ENCODE measurements at places on chromosomes 3 and 15.

- no peak for DNase-seq
These were observed 109.5 kb downstream of the ROBO2 start for GRCh38 chr3:77149382-77149781.

GRCh38 chr3:51271172-51271571 is 113.9 kb upstream of the MANF start:
- no peak for DNase-seq

DNA sequence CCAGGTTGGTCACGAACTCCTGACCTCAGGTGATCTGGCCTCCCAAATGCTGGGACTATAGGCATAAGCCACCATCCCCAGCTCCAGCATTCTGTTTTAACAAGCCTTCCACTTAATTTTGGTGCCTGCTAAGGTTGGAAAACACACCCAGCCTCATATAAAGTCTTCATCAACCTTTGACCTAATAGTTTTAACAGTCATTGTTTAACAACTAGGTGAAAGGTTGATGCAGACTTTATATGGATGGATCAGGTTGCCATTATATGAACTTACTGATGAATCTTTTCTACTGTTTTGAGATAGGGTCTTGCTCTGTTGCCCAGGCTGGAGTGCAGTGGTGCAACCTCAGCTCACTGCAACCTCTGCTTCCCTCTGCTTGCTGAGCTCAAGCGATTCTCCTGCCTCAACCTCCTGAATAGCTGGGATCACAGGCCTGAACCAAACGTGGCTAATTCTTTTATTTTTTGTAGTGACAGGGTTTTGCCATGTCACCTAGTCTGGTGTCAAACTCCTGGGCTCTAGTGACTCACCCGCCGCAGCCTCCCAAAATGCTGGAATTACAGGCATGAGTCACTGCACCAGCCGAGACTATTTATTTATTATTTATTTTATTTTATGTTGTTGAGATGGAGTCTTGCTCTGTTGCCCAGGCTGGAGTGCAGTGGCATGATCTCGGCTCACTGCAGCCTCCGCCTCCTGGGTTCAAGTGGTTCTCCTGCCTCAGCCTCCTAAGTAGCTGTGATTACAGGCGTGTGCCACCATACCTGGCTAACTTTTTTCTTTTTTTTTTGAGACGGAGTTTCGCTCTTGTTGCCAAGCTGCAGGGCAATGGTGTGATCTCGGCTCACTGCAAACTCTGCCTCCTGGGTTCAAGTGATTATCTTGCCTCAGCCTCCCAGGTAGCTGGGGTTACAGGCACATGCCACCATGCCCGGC is 3.1 kb upstream of the RPAP1 start:
- DNase-seq = peak; percentile 74

- no peak for DNase-seq
These were observed 376.1 kb upstream of the CFAP20DC start for GRCh38 chr3:59425942-59426341.

- DNase-seq = no peak
These were observed 235.4 kb downstream of the XXYLT1 start for GRCh38 chr3:195035345-195036202.

GRCh38 chr3:14174483-14174882 is 3.9 kb downstream of the XPC start:
- no peak for DNase-seq

DNA sequence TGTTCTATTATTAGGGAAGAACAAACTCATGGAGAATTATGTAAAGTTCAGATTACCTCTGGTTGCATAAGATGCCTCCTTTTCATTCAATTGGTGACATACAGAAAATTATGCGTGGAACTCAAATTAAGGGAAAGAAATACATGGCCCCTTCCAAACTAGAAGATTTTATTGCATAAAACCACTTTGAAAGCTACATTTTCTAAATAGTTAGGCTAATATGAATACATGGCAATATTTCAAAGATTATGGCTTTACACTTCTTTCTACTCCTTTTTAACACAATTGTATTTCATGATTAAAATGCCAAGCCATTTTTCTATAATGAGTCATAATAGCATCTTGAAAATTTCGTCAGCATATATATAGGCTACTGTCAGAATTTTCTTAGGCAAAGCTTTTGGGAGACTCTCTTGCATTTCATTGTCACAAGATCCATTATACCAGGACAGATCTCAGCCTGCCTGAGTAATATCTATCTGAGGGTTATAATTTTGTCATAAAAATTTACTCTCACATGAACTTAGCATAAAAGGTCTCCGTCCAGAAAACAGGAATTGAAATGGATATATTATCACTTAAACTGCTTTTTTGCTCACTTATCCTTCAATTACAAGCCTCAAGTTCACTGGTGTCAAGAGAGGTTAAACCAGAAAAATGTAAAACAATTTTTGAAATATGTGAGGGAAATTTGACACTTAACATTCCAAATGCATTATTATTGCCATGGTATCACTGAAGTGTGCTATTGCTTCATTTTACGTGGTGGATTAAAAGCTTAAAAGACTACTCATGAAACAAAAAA is 37.1 kb downstream of the CPA3 start:
- DNase-seq = peak; percentile 11

- DNase-seq = peak; percentile 90
These were observed at the start of gene CELSR3 for GRCh38 chr3:48662753-48663488. TSS of gene CELSR3 (minus strand) at chr3:48662886. CDS start at chr3:48662634, 252 bp downstream.

- DNase-seq = peak; percentile 69
These were observed 82.2 kb upstream of the CTDSPL start for GRCh38 chr3:37779289-37780152.

- peak; percentile 82 for DNase-seq
These were observed 35.1 kb upstream of the ZDHHC23 start for GRCh38 chr3:113912552-113913236.

GRCh38 chr15:28876845-28877185 is 9.0 kb upstream of the APBA2 start:
- DNase-seq = no peak

GRCh38 chr3:100407977-100408532 is 6.7 kb downstream of the LNP1 start:
- no peak for DNase-seq

DNA sequence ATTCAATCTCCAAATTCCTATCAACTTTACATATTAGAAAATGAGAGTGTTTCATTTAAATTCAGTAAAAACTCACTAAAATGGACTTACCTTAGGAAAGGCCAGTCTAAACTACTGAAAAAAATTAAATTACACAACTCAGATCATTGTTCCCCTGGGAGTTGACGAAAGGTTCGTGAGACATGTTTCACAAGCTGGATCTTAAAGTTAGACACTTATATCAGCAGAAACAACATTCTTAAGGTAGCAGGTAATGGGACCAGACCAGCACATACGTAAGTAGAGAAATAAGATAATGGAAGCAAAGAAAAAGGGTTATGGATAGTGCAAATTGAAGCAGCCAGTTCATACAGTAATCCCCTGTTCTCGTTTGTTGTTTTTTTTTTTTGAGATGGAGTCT is 8.9 kb downstream of the RFX7 start:
- DNase-seq = peak; percentile 37

GRCh38 chr3:53342353-53342752 is 5.0 kb downstream of the DCP1A start:
- DNase-seq = no peak

- DNase-seq = peak; percentile 92
These were observed 560.8 kb downstream of the MCTP2 start for GRCh38 chr15:94792196-94792595.

DNA sequence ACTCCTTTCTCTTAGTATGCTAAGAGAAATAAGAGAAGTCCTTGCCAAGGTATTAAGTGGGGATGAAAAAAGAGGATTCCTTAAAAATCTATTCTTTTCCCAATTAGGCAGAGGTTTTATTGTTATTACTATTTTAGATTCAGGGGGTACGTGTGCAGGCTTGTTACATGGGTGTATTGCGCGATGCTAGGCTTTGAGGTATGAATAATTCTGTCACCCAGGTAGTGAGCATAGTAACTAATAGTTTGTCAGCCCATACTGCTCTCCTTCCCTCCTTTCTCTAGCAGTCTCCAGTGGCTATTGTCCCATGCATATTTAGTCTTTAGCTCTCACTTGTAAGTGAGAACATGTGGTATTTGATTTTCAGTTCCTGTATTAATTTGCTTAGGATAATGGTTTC is 83.9 kb downstream of the LEKR1 start:
- DNase-seq = peak; percentile 1

- no peak for DNase-seq
These were observed 1662.7 kb downstream of the OTOL1 start for GRCh38 chr3:163159306-163159705.

Data from MCF 10A (cell line).